Cerebellar nuclear complex (tissue), 1 donor: ENCODE measurements at places on chromosomes 13 and 19.

GRCh38 chr13:74026753-74027152, 107.5 kb downstream of the KLF12 start:
- no peak for DNase-seq

- DNase-seq = no peak
Measured at GRCh38 chr13:21674490-21675009, 3.7 kb downstream of the FGF9 start.

GRCh38 chr19:38990949-38991697, 15.6 kb upstream of the FBXO17 start:
- DNase-seq = no peak

GRCh38 chr13:101258071-101258470, 158.2 kb downstream of the NALCN start:
- DNase-seq = no peak

- DNase-seq = no peak
Measured at GRCh38 chr13:66365101-66365500, 865.0 kb downstream of the PCDH9 start.

DNA sequence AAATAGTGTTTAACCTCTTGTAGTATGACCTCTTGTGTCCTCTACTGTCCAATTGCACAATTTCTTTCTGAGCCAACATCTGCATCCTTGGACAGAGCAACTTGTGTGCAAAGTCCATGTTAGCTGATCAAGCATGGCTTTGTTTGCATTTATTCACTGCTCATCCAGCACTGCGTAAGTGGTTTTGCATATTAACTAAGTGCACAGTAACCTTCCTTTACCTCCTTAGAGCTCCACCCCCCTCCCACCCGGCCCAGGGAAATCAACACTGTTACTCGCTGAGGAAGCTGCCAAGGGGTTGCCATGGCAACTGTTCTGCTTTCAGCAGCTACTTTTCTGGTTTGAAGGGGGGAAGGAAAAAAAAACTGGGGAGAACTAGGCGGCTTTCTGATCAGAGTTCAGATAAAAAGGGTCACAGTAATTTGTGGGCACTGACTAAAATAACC, 153.5 kb upstream of the KLF12 start:
- peak; percentile 24 for DNase-seq

DNA sequence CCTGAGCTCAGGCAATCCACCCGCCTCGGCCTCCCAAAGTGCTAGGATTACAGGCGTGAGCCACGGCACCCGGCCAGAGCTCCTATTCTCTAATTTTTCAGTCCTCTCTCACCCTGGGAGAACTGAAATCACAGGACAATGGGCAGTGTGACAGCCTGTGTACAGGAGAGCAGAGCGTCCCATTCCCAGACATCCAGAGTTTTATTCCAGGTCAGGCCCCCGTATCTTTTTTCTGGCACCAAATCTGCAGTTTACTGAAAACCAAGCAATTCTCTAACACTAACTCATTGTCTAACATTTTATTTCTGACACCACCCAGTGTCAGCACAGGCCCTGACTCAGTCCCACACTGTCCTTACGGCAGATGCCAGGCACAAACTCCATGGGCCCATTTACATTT, 6.7 kb downstream of the ZNF708 start:
- no peak for DNase-seq

- DNase-seq = no peak
Measured at GRCh38 chr19:4108767-4109625, 14.9 kb downstream of the MAP2K2 start.

DNA sequence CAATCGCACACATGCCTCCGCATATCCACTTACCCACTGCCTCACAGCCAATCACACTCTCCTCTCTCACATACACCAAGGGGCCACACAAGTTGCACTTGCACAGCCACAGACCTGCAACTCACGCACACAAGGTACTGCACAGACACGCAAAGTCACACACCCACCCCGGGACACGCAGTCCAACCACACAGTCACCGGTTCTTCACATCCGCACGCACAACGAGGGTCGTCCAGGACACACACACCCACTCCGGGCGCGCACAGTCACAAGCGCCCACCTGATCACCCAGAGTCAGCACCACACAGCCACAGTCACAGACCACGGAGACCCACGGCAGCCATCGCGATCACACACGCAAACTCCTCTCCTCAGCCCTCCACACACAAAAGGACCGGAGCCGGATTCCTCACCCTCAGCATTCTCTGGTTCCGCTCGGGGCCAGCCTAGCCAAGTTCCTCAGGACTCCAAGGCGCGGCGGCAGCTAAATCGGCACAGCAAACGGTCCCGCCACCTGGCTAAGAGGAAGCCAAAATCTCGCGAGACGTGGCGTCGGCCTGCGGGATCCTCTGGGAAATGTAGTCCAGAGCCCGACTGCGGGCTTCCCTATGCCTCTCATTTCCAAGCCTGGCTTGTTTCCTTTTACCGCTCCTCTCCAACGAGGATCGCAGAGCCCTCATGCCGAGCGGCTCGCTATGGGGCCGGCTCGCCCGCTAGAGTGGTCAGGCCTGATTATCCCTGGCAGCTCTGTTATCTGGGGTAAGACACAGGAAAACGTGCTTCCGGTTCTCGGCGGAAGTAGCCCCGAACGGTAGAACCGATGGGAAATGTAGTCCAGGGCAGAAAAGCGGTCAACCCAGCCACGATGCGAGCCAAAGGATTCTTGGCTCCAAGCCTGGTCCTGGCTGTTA, at the start of gene ZNF850:
ZNF850 (minus strand) TSS at position 497 of the 912 bp plus-strand sequence. CDS start 10,201 bp downstream, outside the sequence.
- peak; percentile 65 for DNase-seq

- no peak for DNase-seq
Measured at GRCh38 chr13:36570489-36570888, 103.3 kb upstream of the SERTM1 start.

DNA sequence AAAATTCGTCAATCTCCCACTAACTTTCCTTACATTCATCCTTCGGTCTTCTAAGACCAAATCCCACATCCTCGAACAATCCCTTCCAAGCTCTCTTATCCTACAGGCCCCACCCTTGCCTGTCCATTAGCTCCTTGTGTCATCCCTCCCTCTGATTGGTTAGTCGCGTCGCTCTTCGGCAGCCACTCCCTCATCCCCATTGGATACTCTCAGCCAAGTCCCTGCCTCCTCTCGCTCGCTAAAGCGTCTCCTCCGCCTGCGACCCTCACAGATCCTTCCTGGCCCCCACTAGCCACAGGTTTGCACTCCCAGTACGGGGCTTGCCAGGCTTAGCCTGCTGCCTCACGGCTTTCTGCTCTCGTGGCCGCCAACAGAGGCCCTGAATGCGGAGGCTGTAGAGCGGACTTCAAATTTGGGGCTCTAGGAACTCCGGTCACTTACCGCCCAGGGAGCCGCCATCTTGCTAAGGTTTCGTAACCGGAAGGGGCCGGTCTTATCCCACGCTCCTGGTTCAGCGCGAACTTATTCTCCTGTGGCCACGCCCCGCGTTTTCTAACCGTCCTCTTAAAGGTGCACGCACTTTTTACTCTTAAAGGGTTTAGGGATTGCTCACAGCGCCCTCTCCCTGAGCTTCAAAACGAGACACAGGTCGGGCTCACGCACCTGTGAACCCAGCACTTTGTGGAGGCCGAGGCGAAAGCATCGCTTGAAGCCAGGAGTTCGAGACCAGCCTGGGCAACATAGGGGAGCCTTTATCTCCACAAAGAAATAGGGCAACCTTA, at the start of gene DMAC2:
DMAC2 (minus strand) TSS at position 472 of the 782 bp plus-strand sequence; CDS start at position 459, 13 bp downstream.
- peak; percentile 82 for DNase-seq

- no peak for DNase-seq
Measured at GRCh38 chr19:8525401-8525684, 11.4 kb upstream of the ZNF414 start.

DNA sequence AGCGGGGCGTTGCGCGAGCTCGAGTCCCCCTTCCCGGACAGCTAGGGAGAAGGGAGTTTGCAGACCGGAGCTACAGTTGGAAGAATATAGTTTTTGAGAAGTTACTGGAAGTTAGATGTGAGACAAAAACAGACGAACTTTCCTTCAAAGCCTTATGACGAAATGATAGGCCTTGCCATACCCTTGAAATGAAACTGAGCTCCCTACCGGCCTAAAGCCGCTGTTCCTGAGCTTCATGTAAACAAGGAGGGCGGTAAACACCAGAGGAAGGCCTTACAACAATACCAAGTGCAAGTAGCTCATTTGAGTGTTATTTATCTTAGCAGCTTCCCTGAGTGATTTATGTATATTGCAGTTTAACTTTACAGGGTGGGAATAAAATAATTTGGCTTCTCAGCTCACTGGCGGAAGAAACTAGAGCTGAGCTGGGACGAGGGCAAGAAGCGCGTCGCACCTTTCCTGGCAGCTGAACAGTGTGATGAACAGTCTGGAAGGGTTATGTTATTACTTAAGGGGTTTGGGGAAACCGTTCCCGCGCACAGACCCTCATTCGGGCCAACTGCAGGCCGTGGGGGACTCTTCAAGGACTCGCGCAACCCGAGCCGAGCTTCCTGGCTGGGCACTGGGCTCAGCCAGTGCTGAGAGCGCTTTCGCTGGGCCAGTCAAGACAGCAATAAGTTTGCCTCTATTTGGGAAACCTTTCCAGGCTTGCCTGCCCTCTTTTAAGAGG, 111.2 kb downstream of the KCNRG start:
- no peak for DNase-seq

- no peak for DNase-seq
Measured at GRCh38 chr13:83008212-83008929, 873.9 kb downstream of the SLITRK1 start.

DNA sequence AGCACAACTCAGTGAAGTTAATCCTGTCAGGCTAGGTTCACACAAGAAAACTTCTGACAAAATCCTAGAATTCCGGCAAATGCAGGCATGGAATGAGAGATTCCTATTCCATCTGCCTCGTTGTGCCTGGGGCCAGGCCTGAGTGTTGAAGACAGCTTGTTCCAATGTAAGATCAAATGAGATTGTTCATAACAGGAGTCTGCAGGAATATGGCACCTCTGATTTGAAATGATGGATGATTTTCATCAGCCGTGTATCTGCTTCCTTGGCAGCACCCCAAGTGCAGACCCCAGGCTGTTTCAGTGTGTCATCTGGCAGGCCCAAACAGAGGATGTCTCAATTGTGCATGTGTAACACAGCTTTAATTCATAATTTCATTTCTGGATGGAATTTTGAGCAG, 35.3 kb upstream of the SACS start:
- DNase-seq = no peak

DNA sequence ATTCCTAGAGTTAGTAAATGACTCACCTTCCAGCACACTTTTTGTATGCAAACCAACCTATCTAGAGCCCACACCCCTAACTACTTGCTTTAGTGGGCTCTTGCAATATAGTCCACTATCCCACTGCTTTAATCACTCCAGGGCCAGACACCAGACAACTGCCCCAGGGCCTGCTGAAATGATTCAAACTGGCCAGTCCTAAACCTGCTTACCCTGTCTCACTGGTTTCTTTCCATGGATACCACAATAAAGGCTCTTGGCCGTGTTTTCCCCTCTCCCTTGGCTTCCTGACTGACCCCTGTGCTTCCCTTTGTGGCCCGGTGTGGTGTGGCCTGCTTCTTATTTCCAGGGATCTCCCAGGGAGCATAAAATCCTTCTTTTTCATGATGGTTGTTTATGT, 14.6 kb downstream of the HS6ST3 start:
- DNase-seq = no peak

DNA sequence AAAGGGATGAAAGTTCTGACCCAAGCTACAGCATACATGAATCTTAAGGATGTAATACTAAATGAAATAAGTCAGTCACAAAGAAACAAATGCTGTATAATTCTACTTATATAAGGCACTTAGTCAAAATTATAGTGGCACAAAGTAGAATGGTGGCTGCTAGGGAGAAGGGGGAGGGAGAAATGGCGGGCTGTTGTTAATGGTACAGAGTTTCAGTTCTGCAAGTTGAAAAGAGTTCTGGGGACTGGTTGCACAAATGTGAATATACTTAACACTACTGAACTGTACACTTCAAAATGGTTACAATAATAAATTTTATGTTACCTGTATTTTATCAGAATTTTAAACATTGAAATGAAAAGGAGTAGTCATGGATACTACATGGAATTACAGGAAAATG, 48.9 kb upstream of the CLDN10 start:
- DNase-seq = no peak

GRCh38 chr19:46378268-46378667, 31.4 kb downstream of the PPP5C start:
- no peak for DNase-seq

- DNase-seq = no peak
Measured at GRCh38 chr13:109949397-109949796, 163.0 kb upstream of the IRS2 start.

- DNase-seq = no peak
Measured at GRCh38 chr19:55208880-55209692, at the start of gene PTPRH. PTPRH (minus strand) TSS chr19:55209501; CDS start chr19:55209433, 68 bp downstream.

DNA sequence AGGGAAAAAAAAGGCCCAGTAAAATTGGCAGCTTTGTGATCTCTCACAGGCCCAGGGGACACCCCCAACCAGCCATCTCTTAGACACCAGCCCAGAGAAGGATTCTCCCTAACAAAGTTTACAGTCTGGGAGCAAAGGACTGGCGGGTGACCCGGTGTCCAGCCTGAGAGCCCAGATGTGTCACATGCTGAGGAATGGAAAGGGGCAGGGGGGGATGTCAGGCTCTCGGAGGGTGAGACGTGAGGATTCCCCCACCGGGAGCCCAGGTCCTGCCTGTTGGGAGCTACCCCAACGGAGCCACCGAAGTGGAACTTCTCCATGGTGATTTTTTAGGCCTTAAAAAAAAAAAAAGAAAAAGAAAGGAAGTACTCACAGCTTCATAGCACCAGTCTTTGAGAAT, 4.8 kb upstream of the CTXN1 start:
- DNase-seq = no peak
